ENCODE measurements at places on chromosomes 6 and 20. TPM values are rescaled to one million over a fixed set of nuclear protein-coding genes. Genes with fewer than 3 reads are reported as not detected.

DYNLT2 gene
- total RNA-seq = 4.3 TPM

DNA sequence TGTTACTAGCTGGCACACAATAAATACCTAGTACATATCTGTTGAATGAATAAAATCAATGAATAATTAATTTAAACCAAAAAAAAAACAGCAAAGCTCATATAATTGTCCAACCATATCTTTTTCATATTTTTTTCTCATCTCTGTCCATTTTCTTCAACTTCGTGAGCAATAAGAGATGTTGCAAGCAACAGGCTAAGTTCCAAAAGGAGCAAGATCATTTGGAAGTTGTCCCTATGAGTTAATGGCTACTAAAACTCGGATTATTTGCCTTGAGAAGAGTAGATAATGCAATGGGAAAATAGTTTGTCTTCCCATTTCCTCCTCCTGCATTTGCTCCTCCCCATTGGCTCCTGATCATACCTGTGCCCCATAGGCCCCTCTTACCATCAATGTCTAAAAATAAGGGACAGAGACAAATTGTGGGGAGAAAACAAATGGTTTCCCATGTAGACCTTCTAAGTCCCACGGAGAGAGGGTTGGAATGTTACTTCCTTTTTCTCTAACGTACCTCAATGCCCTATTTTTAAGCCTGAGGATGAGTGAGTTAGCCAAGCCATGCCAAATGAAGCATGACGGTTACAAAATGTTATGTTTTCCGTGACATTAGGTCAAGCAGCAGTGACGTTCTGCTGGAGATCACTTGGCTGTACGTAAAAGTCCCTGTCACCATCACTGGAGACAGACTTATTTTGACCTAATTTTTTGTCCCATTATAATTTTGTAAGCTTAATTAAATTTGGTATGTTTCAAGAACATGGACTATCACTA is 217.3 kb upstream of the PREP start:
- DNase-seq = no peak

DNA sequence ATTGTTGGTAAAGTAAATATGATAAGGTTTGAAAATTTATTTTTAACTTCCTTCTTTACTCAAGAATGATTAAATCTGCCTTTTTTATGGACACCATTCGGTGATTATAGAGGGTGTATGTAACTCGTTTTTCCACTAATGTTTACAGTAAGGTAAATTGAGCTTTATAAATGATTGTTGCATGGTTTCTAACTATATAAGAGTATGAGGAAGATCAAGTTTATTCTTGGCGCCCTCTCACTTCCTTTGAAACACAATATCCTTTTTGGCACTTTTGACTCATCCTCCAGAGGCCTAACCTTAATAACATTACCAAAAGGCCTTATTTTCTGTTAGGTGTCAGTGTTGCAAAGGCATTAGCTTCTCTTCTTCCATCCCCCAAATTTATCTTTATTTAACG is 41.8 kb upstream of the MTRF1L start:
- no peak for DNase-seq

MMP24 gene
- 0.28 TPM for total RNA-seq

DNA sequence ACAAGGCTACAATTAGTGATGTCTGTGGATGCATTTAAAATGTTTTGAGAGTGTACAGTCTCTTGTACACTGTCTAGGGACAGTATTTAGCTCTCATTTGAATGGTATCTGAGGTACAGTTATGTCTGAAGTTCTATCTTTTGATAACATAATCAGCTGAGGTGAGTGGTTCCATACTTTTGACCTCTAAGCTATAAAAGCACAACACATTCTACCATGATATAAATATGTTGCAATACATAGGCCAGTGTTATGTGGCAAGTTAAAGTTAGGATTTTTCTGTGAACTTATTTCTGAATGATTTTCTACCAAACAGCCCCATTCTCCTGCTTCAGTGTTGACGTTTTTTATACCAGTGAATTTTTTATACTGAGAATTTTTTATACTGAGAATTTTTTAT is 77.6 kb downstream of the AKAP7 start:
- DNase-seq = no peak

DNA sequence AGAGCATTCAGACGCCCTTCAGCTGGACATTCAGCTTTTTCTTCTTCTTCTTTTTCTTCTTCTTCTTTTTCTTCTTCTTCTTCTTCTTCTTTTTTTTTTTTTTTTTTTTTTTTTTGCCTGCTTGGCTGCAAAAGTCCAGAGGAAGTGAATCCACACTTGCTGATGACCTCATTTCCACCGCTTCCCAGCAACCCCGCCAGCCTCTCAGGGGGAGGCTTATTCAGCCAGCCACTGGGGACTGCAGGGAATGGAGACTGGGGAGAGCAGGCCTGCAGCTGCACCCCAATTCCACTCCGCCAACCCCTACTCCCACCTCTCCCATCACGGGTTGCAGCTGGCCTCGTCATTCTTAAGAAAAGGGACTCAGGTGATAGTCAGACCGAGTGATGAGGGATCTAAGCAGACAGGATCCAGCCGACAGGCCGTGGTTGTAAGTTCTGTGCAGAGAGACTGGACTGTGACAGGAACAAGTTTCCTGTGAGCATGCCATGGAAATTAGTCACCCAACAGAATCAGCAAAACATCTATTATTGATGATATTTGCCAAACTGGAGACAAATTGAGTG is 59.0 kb upstream of the QKI start:
- DNase-seq = peak; percentile 15

DLL1 gene
- not detected for total RNA-seq

DNA sequence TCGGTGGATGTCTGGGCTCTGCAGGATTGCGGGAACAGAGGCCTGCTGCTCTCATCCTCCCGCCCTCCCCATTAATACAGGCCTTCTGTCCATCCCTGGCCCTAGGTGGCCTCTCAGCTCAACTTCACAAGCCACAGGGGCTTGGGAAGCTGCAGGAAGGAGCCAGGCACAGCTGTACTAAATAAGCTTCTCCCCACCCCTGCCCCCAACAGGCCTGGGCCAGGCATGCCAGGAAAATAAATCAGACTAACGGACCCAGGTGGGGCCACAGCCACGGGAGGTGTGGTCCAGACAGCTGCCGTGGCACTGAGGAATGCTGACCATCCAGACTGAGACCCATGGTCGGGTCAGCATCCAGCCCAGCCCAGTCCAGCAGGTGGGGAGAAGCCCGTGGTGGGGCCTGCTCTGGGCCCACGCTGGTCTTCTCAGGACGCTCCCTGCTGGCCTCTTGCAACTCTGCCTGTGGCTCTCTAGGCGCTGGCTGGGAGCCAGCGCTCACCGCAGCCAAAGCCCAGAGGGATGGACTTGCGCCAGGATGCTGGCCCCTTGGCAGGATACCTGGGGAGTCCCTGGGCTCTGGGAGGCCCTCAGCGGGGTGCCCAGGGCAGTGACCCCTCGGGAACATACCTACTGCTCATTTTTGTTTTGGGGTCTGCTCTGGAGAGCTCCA is 8.6 kb upstream of the YTHDF1 start:
- DNase-seq = peak; percentile 56

TTI1 gene
- 39.8 TPM for total RNA-seq

FOXA2 gene
- 12.7 TPM for total RNA-seq

GRCh38 chr6:14269436-14269835 is 151.9 kb downstream of the CD83 start:
- no peak for DNase-seq

GRCh38 chr6:16765235-16765634 is 4.0 kb upstream of the ATXN1 start:
- DNase-seq = no peak

SOBP gene
- 6.9 TPM for total RNA-seq

- DNase-seq = no peak
Measured at GRCh38 chr6:19059102-19059501, 672.0 kb downstream of the RNF144B start.

DNA sequence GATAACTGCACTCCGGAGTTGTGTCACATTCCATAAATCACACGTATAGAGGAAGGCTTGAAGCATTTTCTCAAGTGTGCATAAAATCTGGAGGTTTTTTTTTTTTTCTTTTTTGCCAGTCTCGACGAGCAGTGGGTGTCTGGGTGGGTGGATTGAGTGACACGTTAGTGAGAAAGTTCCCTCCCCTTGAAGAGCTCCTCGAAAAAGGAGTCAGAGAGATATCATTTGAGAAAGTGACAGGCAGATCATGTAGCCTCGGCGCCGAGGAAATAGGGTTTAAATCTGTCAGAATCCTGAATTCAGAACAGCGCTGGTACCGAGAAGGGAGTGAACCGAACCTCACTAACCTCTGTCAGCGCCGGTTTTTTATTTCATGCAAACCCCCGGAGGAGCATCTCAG is 269.5 kb upstream of the ARID1B start:
- DNase-seq = no peak
